ENCODE measurements at places on chromosomes 12 and 14.
A peak's percentile ranks its signal among the peaks of the same experiment; 100 is the strongest.

DNA sequence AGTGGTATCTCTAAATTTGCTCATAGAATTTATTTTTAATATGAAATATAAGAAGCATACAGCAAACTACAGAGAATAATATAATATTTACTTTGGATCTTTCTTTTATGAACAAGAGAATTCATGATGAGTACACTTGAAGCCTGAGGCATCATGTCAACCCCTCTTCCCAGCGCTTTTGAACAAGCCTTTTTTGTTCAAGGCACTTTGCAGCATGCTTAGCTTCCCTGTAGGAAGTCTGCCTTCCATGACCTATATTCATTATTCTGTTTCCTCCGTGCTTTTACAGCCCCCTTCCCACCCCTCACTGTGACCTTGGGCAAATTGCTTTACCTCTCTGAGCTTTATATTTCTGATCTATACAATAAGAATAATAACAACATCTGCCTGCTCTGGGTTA is 41.6 kb downstream of the SCN8A start:
- no peak for DNase-seq

DNA sequence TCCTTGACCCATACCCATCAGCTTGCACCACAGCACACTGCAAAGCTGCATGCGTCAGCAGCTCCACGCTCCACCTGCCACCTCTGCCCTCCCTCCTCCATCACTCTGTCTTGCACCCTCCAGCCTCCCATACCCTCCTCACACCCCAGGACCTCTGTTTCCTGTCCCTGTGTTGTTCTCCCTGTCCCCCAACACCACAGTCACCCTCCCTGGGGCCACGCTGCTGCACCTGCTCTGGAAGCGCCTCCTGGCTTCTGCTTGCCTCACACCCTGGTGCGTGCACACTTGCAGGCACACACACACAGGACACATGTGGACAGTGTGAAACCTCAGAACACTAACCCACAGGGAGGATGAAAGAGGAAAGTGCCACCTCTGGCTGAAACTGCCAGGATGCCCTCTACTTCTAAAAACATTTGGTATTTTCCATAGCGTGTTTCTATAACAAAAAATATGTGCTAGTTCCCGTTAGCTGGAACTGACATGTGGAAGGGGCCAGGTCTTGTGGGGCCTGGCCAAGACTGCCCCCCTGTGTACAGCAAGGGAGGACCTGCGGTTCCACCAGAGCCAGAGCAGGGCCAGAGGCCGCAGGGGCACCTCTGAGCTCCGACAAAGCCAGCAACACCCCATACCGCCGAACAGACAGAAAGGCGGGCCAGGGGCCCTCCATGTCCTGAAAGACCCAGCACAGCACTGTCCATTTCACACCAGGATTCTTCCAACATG is 10.0 kb downstream of the BRF1 start:
- no peak for DNase-seq

GRCh38 chr12:50924439-50925341 is 27.7 kb upstream of the HIGD1C start:
- peak; percentile 88 for DNase-seq

DNA sequence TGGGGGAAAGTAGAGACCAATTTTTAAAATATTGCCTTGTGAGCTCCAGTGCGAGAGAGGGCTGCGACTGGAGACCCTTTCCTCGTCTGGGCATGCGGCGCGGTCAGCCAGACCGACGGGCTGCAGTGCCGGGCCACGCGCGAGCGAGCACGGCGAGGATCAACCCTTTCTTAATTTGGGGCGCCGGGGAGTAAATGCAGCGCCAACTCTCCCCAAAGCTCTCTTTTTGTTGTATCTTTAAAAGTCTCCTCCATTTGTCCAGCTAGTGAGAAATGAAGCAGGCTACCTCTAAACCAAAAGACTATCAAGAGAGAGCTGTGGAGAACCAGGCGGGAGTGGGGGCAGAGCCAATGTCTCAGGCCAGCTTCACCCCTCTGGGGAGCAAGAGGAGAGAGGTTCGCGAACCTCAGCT is 1.4 kb downstream of the SIX1 start:
- no peak for DNase-seq

DNA sequence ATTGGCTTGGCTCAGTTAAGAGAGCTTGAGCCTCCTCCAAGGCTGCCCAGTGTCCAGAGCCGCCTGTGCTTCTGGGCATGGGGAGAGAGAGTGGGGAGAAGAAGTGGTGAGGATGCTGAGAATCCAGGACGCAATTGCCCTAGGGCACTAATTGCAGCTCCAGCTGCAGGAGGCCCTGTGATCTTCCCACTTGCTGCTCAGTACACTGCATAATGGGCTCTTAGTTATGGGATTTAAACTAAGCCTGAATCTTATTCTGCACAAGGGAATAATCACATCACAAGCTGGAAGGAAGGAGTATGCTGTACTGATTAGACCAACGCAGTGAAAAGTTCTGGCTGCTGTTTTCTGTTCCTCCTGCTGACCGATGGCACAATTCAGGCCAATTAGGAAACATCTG is 101.0 kb upstream of the PRMT8 start:
- no peak for DNase-seq

- DNase-seq = no peak
These were observed 17.7 kb downstream of the AHSA1 start for GRCh38 chr14:77475432-77476115.

GRCh38 chr14:59576332-59577294 is at the start of gene CCDC175:
Gene CCDC175 (minus strand): TSS chr14:59576812. CDS start chr14:59576775, 37 bp downstream.
- peak; percentile 74 for DNase-seq

- DNase-seq = no peak
These were observed 94.0 kb downstream of the NUAK1 start for GRCh38 chr12:106044773-106045172.

DNA sequence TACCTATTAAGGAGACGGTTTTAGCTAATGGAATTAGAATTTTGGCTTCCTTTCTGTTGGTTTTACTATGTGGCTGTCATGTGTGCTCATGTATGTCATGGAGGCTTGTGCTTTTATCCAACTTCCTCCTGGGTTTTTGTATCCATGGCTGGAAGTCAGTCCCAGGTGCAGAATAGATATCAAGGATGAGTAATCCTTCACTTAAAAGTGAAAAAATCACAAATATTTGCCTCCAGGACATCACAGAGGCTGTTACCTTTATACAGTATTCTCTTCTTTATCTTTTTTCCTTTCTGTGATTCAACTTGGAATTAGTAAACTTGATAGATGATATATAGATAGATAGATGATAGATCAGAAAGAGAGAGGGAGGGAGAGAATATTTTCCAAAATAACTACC is 706.8 kb downstream of the GALC start:
- DNase-seq = no peak

- DNase-seq = no peak
These were observed 2.6 kb downstream of the CD69 start for GRCh38 chr12:9758119-9758518.

- no peak for DNase-seq
These were observed 106.3 kb upstream of the FRMD6 start for GRCh38 chr14:51545396-51545795.

DNA sequence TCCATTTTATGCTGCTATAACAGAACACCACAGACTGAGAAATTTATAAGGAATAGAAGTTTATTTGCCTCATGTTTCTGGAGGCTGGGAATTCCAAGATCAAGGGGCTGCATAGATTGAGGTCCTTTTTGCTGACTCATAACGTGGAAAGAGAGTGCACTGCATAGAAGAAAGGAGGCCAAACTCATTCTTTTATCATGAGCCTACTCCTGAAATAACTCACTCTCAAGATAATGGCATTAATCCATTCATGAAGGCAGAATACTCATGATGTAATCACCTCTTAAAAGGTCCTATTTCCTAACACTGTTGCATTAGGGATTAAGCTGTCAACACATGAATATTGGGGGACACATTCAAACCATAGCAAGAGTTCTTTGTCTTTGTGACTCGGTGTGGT is 60.0 kb upstream of the FBXO33 start:
- no peak for DNase-seq

DNA sequence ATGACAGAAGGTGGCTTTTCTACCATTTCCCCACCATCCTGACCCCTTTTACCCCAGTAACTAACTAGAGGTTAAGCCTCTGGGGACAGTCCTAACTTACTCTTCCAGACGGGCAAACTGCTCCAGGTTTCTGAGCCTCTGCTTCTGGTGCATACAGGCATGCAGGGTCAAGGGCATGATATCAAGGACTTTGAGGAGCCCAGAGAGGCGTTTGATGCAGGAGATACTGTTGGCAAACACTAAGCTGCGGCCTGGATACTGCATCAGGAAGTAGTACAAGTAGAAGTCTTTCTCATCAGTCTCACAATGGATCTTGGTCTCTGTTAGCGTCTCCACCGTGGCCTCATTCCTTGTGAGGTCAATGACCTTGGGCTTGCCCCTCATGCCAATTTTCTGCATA is 21.0 kb downstream of the DDX24 start:
- no peak for DNase-seq

- DNase-seq = no peak
These were observed 20.1 kb downstream of the MORN3 start for GRCh38 chr12:121649322-121649721.

DNA sequence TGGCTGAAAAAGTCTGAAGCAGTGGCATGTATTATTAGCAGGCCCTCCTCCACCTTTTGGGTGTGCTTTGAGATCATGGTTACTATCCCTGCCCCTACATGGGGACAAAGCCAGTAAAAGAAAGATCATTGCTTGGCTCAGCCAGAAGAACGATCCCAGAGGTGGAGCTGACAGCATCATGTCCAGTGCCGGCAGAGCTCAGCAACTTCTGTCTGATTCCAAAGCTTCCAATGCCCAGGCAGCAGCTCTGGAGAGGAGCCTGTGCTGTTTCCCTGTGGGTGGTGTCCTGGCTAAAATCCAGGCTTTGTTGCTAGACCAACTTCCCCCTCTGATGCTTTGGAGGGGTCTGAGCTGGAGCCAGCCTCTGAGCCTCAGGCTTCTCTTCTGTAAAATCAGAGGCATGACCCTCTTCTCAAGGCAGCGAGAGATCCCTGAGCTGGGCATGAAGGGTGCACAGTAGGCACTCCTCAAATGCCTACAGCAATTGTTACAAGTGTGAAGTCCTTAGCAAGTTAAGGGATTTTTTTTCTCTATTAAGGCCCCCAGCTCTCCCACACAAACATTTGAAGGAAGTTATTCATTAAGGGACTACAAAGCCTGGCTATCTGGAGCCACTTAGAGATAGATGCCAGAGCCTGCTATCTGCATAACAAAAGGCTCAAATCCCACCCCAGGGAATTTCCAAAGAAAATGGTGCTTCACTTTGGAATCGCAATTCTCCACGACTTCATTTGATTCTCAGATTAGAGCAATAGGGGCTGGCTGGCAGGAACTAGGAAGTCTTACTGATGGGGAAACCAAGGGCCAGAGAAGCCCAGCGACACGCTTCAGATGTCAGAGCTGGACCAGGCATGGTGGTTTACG is 10.9 kb upstream of the GSC start:
- no peak for DNase-seq

GRCh38 chr12:19869413-19869812 is 430.1 kb downstream of the AEBP2 start:
- DNase-seq = no peak

- DNase-seq = no peak
These were observed 4.8 kb downstream of the HOXC5 start for GRCh38 chr12:54037360-54038283.

DNA sequence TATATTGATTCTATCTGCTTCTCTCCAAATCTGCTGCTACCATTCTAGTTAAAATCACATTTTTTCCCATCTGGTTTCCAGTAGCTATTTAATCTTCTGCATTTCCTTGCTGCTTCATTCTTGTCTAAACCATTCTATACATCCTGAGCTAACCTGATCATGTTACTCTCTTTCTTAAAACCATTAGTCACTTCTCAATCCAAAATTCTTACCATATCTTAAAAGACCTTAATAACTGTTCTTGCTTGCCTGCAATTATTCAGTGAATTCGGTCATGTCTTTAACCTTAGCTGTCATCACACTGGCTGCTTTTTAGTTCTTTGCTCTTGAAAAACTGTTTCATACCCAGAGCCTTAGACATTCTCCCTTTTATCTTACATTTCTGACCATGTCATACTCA is 56.4 kb upstream of the PZP start:
- DNase-seq = no peak

DNA sequence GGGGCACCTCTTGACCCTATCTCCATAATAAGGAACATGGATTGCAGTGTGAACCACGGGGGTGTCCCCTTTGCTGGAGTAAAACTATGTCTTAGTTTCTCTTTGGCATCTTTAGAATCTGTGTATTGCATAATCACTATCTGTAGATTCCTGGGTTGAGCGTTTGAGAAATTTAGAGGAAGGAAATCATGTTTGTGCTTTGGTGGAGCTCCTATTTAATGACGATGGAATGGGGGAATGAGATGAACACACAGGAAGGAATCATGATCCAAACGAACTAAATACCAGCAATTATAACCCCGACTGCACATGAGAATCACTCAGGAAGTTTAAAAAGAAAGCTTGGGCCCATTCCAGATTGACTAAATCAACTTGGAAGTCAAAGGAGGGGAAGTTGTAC is 1.3 kb upstream of the MYG1 start:
- no peak for DNase-seq

Measured in right forelimb (tissue), 1 donor.